Tibial nerve (tissue), 4 donors: ENCODE measurements at places on chromosomes 1 and 21. TPM values are rescaled to one million over a fixed set of nuclear protein-coding genes. Genes with fewer than 3 reads are reported as not detected.

DNA sequence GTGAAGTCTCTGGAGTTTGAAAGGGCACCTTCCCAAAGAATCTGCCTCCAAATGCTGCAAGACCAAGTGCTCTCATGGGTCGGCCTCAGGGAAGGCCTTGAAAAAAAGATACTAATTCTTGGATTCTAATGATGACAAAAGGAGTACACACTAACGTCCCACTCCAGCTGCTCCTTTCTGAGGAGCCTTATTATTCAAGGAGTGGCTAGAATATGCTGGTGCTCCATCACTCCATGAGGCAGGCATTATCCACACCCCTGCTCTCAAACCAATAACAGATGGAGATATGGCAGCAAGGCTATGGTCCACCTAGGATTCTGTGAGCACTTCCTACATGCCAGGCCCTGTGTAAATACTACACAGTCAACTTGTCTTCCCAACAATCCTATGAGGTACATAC lies 54.4 kb downstream of the FAM78B start:
- no peak for DNase-seq
- no peaks in the 10 kb centered on the region for H3K27me3 ChIP-seq
- H3K4me3 ChIP-seq = no peak overlapping the region
- H3K27ac ChIP-seq = no peak overlapping the region
- peaks cover 5% of the 10 kb centered on the region for H3K36me3 ChIP-seq

Gene RNU1-4
- total RNA-seq = under 0.01 TPM

DNA sequence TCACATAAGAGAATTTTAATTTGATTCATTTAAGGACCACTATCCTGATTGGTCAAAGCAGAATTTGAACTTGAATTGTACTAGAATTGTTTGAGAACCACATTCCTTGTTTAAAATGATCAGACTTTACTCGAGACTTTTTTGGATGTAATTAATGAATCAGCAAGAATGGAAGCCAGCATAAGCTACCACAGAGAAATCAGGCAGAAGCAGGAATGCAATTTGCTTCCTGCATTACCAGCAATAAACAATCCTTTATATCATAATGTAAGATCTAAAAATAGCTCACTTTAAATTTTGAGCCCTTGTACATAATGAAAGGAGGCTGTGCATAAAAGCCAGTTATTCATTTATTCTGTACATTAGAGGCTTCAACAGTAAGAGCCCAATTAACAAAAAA lies 119.8 kb upstream of the BACE2 start:
- H3K4me3 ChIP-seq = no peak overlapping the region
- DNase-seq = no peak
- no peaks in the 10 kb centered on the region for H3K4me1 ChIP-seq
- no peaks in the 10 kb centered on the region for H3K27me3 ChIP-seq
- H3K36me3 ChIP-seq = no peaks in the 10 kb centered on the region
- H3K27ac ChIP-seq = no peak overlapping the region

Gene CFAP74
- not detected for total RNA-seq

DNA sequence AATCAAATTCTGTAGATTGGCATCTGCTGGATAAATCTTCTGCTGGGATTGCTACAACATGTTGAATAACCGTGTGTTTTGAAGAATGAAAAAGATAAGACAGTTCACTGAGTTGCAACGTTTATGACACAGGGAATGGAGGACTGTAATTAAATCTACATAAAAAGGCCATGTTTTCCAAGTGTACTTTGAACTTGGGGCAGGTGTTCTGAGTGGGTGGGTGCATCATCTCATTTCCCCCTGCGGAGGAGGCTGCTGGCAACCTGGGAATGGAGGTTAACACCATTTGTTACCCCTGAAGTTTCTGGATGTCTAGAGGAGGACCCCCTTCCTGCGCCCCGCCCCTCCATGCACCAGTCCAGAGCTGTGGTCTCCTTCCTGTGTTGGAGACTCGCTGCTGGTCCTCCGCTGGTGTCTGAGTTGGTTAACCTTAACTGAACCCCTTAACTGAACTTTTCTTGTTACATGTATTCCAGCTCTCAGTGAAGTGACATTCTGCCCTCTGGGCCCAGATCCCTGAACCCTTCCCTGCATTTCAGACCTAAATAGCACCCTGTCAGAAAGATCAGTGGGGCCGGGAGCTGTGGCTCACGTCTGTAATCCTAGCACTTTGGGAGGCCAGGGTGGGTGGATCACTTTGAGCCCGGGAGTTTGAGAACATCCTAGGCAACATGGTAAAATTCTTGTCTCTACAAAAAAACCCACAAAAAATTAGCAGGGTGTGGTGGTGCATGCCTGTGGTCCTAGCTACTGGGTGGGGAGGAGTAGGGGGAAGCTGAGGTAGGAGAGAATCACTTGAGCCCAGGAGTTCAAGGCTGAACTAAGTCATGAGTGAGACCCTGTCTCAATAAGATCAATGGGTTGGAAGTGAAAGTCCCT lies 31.8 kb downstream of the UCK2 start:
- no peak overlapping the region for H3K27ac ChIP-seq
- H3K4me3 ChIP-seq = no peak overlapping the region
- H3K4me1 ChIP-seq = no peaks in the 10 kb centered on the region
- H3K27me3 ChIP-seq = no peaks in the 10 kb centered on the region
- DNase-seq = no peak
- H3K36me3 ChIP-seq = no peaks in the 10 kb centered on the region

GRCh38 chr1:12064073-12064969 lies 1.2 kb downstream of the TNFRSF8 start:
- H3K4me3 ChIP-seq = no peak overlapping the region
- DNase-seq = no peak
- no peak overlapping the region for H3K27ac ChIP-seq
- peaks cover 54% of the 10 kb centered on the region for H3K27me3 ChIP-seq

GRCh38 chr1:221696027-221696426 lies 45.9 kb downstream of the DUSP10 start:
- no peaks in the 10 kb centered on the region for H3K36me3 ChIP-seq
- no peaks in the 10 kb centered on the region for H3K27me3 ChIP-seq
- no peak overlapping the region for H3K4me3 ChIP-seq
- H3K4me1 ChIP-seq = no peaks in the 10 kb centered on the region
- no peak overlapping the region for H3K27ac ChIP-seq

DNA sequence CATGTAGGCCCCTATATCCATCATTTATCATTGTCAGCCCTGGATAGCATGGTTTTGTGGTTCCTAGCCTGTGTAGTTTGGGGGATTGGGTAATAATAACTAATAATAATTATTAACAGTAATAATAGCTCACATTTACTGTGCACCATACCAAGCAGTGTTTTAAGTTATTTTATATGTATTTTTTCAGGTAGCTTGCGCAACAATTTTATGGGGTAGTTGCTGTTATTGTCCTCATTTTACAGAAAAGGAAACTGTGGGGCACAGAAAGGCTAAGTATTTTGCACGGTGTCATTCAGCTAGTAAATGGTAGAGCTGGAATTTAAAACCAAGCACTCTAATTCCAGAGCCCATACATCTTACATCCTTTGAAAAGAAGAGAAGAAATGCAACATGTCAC lies 179.8 kb downstream of the HS2ST1 start:
- no peak overlapping the region for H3K27ac ChIP-seq
- H3K36me3 ChIP-seq = peaks cover 7% of the 10 kb centered on the region
- no peak for DNase-seq

Gene SPRR2F
- not detected for total RNA-seq

- no peak overlapping the region for H3K27ac ChIP-seq
- H3K4me1 ChIP-seq = no peaks in the 10 kb centered on the region
- H3K36me3 ChIP-seq = no peaks in the 10 kb centered on the region
Measured at GRCh38 chr1:204607910-204608309, 77.6 kb downstream of the LRRN2 start.

DNA sequence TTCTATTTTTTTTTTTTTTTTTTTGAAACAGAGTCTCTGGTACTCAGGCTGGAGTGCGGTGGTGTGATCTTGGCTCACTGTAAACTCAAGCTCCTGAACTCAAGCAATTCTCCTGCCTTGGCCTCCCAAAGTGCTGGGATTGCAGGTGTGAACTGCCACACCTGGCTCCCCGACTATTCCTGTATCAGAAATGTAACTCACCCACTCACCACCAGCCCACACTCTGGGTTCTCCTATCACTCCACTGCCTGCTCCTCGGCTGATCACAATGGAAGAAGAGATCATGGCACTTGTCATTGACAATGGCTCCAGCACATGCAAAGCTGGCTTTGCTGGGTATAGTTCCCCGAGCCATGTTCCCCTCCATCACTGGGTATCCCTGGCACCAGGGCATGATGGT lies 15.9 kb downstream of the RABIF start:
- no peak for DNase-seq
- H3K4me1 ChIP-seq = no peaks in the 10 kb centered on the region
- no peak overlapping the region for H3K27ac ChIP-seq
- H3K4me3 ChIP-seq = no peak overlapping the region
- no peaks in the 10 kb centered on the region for H3K36me3 ChIP-seq

GRCh38 chr1:43691871-43692815 lies 15.2 kb upstream of the ST3GAL3 start:
- no peak for DNase-seq
- H3K36me3 ChIP-seq = peaks cover 73% of the 10 kb centered on the region
- H3K27me3 ChIP-seq = no peaks in the 10 kb centered on the region

GRCh38 chr1:241579434-241579833 lies 47.3 kb downstream of the KMO start:
- H3K27me3 ChIP-seq = no peaks in the 10 kb centered on the region
- H3K4me3 ChIP-seq = no peak overlapping the region
- H3K36me3 ChIP-seq = no peaks in the 10 kb centered on the region
- DNase-seq = no peak
- H3K4me1 ChIP-seq = no peaks in the 10 kb centered on the region
- no peak overlapping the region for H3K27ac ChIP-seq

- DNase-seq = no peak
- H3K27me3 ChIP-seq = peaks cover 4% of the 10 kb centered on the region
- H3K36me3 ChIP-seq = no peaks in the 10 kb centered on the region
- no peak overlapping the region for H3K27ac ChIP-seq
- H3K4me3 ChIP-seq = peak overlapping the region; percentile 30
Measured at GRCh38 chr1:112722601-112723510, 7.7 kb upstream of the PPM1J start.

Gene ATP6V1G3
- total RNA-seq = not detected

Gene PGBD5
- 1.7 TPM for total RNA-seq

Gene GREM2
- 0.21 TPM for total RNA-seq

DNA sequence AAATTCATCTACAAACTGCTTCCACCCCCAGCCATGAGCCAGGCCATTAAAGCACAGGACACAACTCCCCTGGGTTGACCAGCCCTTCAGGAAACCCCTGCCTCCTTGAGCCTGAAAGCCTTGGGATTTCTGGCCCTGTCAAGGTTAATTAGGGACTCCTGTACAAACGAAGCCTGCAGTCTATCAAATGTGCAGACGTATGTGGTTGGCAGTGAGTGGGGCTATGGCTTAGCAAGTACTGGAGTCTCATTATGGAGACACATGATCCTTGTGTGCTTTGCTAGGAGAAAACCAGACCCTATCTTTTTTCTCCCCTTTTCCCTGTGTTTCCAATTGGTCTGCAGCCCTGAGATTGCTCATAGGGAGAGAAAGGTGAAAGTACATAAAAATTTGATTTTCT lies 588.3 kb upstream of the USP24 start:
- H3K36me3 ChIP-seq = no peaks in the 10 kb centered on the region
- no peaks in the 10 kb centered on the region for H3K27me3 ChIP-seq
- no peak overlapping the region for H3K4me3 ChIP-seq
- H3K27ac ChIP-seq = no peak overlapping the region

Gene RRP15
- 7.6 TPM for total RNA-seq

- H3K4me3 ChIP-seq = no peak overlapping the region
- H3K27me3 ChIP-seq = no peaks in the 10 kb centered on the region
Measured at GRCh38 chr1:119940697-119941096, 44.4 kb upstream of the ADAM30 start.

Gene SPATA17
- total RNA-seq = 0.44 TPM

GRCh38 chr1:221983444-221983843 lies 241.6 kb upstream of the DUSP10 start:
- H3K4me1 ChIP-seq = no peaks in the 10 kb centered on the region
- no peak overlapping the region for H3K4me3 ChIP-seq
- H3K36me3 ChIP-seq = no peaks in the 10 kb centered on the region

DNA sequence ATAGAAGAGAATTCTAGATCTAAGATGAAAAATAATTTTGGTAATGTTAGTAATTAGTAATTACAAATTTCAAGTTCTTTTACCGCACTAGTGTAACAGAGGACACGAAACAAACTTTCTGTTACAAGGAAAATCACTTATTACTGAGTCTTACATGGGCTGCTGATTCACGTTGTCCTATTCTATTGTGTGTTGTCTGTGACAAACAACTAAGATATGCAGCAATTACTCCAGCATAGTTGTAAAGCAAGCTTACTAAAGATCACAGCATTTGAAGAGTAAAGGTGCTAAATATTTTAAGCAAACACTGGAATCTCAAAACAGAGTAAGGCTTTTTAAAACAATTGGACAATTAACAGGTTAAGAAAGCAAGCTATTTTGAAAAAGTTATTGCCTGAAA lies 502.3 kb downstream of the KCNT2 start:
- H3K4me1 ChIP-seq = no peaks in the 10 kb centered on the region
- DNase-seq = no peak
- H3K4me3 ChIP-seq = no peak overlapping the region
- H3K36me3 ChIP-seq = no peaks in the 10 kb centered on the region

DNA sequence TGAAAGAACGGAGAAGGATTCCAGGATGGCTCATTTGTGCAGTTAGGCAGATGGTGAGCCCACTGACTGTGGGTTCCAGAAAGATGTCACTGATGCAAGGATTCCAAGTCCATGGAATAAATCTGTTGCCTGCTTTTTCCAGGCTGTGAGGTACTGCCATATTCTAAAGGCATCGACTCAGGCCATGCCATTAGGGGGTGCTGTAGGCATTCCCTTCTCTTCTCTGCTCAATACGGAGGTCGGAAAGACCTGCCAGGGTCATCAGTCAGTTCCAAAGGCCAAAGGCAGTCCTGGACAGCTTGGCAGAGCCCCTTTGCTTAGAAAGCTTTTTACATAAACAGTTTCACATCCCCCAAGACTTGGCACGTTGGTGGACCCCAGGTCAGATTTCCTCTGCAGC lies 31.7 kb upstream of the TMEM125 start:
- no peak overlapping the region for H3K4me3 ChIP-seq
- H3K36me3 ChIP-seq = no peaks in the 10 kb centered on the region
- H3K4me1 ChIP-seq = no peaks in the 10 kb centered on the region

DNA sequence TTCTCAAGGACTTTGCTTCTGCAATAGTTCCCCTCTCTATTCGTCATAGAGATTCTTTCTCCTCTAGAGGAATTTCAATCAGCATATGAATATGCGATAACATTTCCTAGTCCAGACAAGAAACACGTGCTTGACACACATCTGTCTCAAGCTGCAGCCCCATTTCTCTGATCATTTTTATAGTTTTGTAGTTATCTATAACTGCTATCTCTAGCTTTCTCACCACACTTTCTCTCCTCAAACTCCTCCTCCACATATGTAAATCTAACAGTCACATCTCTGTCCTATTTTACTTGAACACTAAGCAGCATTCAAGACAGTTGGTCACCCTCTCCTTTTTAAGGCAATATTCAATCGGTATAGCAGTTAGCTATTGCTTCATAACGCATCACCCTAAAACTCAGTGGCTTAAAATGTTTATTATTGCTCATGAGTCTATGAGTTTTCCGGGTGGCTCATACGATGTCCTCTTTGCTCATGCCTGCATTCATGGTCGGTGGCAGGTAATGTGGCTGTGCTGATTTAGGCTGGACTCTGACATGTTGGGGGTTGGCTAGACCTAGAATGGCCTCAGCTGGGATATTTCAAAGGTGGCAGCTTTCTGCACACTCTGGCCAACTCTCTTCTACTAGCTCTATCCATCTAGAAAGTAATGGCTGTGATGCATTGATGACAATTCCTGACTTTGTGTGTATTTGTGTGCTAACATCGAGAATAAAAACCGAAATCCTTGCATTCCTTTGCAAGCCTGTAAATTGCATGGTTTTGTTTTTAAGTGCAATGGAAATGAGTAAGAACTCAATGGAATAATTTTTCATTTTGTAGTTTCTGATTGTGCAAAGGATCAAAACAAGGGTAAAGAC lies 20.6 kb downstream of the ATP6V1G3 start:
- no peaks in the 10 kb centered on the region for H3K27me3 ChIP-seq
- H3K36me3 ChIP-seq = no peaks in the 10 kb centered on the region
- no peak for DNase-seq
- H3K4me1 ChIP-seq = no peaks in the 10 kb centered on the region
- peak overlapping the region; percentile 54 for H3K27ac ChIP-seq
